Renal pelvis (tissue), 12 donors: ENCODE measurements at places on chromosomes 7 and 10. TPM values are rescaled to one million over a fixed set of nuclear protein-coding genes. Genes with fewer than 3 reads are reported as not detected.

Gene TACC2
- 55.7 TPM for polyA plus RNA-seq

Gene GIMAP2
- polyA plus RNA-seq = 7.0 TPM

Gene PCDH15
- 5.5 TPM for polyA plus RNA-seq

Gene SPDYE2
- polyA plus RNA-seq = 14.1 TPM

Gene THAP5
- polyA plus RNA-seq = 33.9 TPM

Gene PON1
- polyA plus RNA-seq = 0.41 TPM

Gene TUBB8
- polyA plus RNA-seq = 1.5 TPM

Gene GTF2IRD2
- polyA plus RNA-seq = 36.7 TPM

Gene ZNF277
- 38.9 TPM for polyA plus RNA-seq

Gene NAT16
- not detected for polyA plus RNA-seq

Gene ACADSB
- polyA plus RNA-seq = 16.0 TPM

Gene FFAR4
- polyA plus RNA-seq = 0.03 TPM

Gene IGFBP3
- polyA plus RNA-seq = 74.8 TPM

- no peak for DNase-seq
These were observed 166.8 kb downstream of the C1GALT1 start for GRCh38 chr7:7349156-7349555.

DNA sequence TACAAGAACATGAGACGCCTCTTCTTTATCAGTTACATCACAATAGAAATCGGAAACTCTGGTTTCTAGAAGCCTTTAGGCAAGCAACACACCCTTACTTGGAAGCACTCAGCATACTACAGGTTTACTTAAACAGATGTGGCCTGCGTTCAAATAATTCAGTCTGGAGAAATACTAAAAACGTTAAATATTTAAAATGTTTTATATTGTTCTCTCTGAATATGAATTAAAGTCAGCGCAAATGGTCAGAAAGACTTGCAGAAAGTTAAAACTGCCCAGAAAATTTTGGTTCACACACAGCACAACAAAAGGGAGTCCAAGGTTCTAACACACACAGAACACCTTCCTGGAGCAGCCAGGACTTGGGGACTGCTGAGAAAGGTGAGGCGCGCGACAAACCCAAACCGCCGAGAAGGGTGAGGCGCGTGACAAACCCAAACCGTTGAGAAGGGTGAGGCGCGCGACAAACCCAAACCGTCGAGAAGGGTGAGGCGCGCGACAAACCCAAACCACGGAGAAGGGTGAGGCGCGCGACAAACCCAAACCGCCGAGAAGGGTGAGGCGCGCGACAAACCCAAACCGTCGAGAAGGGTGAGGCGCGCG lies 25.8 kb downstream of the ESYT2 start:
- no peak for DNase-seq

- no peak for DNase-seq
These were observed 117.6 kb downstream of the HIP1 start for GRCh38 chr7:75621124-75621523.

- DNase-seq = no peak
These were observed 5.3 kb downstream of the GLRX3 start for GRCh38 chr10:130141460-130141859.

DNA sequence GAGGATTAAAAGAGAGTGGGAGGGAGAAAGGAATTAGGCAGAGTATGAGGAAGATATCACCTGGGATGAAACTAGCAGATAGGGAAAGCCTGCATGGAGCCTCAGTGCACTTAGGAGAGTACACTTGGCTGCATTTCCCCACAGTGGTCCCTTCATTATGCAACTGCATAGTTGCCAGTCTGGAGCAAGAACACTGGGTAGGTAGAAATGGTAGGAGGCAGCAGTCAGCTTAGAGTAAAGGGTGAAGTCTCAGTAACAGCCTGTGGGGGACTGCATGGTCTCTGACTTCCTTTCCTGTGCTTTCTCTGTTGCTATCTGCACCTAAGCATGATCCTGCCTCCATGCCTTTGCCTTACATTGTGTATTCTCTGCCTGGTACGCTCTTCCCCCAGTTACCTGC lies 14.0 kb upstream of the PCGF5 start:
- no peak for DNase-seq

DNA sequence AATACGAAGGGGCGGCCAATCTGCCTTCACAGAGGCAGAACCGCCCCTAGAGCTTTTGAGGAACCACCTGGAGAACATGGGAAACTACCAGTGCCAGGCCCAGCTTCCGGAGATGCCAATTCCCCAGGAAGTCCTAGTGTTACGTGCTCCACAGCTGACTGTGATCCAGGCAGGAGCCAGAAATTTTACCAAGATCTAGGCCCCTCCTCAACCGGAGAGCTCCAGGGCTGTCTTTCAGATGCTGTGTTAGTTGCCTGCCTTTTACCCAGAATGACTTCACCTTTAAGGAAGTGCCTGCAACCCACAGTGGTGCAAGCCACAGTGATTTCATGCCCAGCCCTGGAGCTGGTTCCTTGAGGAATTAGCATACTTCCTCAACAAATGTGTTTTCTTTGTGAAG lies 62.9 kb downstream of the ELMO1 start:
- DNase-seq = no peak

DNA sequence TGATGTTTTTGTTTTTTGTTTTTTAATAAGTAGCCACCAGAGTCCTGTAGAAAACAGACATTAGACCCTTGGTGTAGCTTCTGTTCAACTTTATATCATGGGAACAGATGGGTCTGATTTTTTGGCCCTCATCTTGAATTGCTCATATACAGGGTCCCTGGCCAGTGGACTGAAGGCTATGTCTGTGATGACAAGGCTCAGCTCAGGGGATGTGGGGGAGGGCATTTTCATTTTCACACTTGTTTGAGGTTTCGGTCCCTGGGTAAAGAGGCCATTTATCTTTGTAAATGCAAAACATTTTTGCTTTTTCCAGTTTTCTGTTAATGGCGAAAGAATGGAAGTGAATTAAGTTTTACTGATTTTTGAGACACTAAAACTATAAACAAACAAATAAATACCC lies 257.6 kb upstream of the PHYHIPL start:
- no peak for DNase-seq

DNA sequence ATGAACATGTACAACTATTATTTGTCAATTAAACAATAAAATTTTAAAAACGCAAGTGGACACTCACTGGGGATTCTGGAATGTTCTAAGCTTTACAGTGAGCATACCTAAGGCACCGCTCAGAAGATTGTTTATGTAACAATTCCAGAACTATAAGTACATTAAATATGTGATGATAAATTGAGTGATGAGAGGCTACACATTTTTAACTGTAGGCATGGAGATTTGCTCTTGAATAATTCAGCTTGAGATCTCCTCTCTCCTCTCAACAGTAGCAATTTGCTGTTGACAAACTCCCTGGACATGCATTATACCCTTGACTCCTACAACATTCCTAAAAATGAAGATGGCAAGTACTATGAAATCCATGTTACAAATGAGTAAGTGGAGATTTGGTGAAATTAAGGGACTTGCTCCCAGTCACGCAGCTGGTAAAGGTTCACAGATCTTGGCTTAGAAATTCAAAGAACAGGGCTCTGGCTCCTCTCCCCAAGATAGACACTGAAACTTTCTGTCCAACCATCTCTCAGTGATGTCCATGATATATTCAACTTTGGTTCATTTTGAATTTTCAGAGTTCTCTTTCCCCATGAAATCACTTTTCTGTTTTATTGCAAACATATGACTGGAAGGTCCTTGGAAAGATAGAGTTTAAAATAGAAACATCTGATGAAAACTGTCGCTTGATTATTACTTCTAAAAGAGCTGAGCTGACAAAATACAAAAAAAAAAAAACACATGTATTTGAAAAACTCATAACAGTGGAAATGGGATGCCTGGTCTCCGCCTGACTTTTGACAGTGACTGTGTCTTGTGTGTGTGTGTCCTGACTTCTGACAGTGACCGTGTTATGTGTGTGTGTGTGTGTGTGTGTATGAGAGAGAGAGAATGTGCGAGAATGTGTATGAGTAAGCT lies 488.3 kb downstream of the TNS3 start:
- no peak for DNase-seq

- no peak for DNase-seq
These were observed 74.4 kb upstream of the LSM8 start for GRCh38 chr7:118109607-118110006.

GRCh38 chr10:103733045-103733419 lies 122.3 kb downstream of the SH3PXD2A start:
- no peak for DNase-seq

DNA sequence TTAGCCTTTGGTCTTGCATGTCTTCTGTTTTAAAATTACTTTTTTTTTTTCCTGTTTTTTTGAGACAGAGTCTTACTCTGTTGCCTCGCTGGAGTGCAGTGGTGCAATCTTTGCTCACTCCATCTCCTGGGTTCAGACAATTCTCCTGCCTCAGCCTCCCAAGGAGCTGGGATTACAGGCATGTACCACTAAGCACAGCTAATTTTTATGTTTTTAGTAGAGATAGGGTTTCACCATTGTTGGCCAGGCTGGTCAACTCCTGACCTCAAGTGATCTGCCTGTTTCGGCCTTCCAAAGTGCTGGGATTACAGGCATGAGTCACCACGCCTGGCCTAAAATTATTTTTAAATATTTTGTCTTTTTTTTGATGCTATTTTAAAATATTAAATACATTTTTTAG lies 38.5 kb downstream of the MLLT10 start:
- DNase-seq = no peak

DNA sequence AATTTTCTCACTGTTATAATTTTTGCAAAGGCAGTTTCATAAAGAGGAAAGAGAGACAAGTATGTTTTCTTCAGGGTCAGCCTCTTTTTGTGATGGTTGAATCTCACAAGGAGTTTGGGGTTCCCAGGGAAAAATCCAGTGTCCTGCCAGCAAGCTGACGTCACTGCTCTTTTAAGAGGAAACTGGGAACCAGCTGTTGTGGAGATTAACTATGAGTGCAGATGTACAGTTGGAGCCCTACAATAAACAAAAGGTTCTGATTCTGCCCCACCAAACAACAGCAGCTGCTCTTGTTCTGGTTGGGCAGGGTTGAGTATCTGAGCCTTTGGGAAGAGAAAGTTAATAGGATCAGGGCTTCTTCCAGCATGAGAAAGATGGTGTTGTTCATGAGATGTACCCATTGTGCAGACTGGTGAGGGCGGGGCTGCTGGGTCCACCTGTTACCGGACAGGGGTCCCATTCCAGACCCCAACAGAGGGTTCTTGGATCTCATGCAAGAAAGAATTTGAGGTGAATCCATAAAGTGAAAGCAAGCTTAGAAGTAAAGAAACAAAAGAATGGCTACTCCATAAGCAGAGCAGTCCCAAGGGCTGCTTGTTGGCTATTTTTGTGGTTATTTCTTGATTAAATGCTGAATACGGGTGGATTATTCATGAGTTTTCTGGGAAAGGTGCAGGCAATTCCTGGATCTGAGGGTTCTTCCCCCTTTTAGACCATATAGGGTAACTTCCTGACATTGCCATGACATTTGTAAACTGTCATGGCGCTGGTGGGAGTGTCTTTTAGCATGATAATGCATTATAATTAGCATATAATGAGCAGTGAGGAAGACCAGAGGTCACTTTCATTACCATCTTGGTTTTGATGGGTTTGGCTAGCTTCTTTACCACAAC lies 12.5 kb downstream of the PRF1 start:
- DNase-seq = peak; percentile 57

DNA sequence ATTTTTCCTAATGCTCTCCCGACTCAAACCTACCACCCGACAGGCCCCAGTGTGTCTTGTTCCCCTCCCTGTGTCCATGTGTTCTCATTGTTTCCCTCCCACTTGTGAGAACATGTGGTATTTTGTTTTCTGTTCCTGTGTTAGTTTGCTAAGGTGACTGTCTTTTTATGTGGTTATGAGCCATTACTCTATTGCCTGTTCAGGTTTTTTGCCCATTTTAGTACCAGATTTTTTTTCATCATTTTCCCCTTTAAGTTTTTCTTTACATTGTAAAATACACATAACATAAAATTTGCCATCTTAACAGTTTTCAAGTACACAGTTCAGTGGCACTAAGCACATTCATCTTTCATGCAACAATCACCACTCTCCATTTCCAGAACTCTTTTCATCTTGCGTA lies 133.5 kb downstream of the GPR158 start:
- DNase-seq = no peak

DNA sequence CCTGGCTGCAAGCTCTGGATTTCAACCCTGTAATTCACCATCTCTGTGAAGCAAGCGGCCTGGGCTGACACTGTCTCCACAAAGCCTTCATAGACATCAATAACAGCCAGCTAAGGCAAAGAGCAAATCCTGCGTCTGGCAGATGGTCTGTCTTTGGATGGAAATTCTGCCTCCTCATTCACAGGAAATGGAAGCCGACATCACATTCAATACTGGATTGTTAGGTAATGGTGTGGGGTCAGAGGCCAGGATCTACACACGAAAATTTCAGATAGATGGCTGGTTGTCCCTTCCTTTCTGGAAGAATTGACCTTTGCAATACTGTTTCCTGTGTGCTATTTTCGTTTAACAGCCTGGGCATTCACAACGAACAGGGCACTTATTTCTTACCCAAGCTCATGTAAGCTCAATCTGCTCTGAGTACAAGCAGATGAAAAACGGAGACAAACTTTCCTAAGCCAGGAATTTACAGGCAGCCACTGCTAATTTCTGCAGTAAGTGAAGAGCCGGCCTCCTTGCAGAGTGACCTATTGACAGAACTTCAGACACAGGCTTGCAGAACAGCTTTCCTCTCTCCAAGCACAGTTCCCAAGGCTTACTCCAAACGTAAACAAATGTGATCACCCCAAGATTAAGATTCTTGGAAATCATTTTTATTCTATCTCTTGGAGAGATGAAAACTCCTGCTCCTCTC lies 3.1 kb upstream of the ADAM12 start:
- no peak for DNase-seq

DNA sequence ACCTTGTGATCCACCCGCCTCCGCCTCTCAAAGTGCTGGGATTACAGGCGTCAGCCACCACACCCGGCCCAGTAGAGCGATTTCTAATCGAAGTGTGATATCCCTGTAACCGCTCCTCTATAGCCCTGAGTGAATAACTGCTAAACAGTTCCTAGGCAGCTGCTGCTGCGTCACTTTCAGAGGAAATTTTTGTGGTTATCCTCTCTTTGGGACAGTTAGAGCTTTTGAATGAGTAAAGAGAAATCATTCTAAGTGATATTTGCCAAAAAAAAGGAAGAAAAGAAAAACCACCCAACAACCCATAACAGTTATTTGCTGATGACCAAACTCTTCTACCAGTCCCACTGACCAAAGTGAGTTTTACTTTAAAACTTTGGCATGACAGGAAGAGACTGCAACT lies 59.9 kb downstream of the MKX start:
- no peak for DNase-seq

- no peak for DNase-seq
These were observed 2.1 kb upstream of the TMEM72 start for GRCh38 chr10:44908936-44909630.

DNA sequence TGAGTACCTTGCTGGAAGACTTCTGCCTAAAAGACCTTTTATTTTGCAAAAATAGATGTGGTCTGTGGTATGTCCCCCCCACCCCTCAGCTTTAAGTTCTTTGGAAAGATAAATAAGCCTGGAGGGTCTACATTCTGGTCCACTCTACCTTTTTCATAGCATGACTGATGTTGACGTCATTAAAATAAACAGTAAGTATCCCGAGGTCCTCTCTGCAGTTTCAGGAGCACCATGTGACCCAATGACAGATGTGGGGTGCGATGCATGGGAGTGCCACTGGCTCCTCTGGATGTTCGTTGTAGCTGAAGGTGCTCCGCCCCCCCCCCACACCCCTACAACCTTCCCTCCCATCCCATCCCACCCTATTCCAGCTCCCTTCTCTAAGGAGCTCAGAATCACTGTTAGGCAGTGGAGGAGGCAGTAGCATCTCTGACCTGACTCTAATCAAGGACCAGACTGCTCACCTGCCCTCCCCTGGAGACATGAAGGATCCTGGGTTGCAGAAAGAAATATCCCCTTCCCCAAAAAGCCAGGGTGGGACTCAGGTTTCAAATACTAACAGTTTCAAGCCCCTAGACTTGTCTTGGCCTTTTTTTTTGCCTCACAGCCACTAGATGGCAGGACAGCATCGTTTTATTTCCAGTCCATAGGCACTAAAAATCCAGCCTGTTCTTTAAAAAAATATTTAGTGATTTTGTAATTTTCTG lies 25.1 kb downstream of the CASP7 start:
- peak; percentile 40 for DNase-seq
